CD4-positive, alpha-beta T cell treated with Interleukin-1 beta for 1 hour (primary cell): ENCODE measurements at places on chromosomes 11 and 22.
A peak's percentile ranks its signal among the peaks of the same experiment; 100 is the strongest.

- no peak for DNase-seq
Measured at GRCh38 chr11:1053121-1053901, 16.8 kb upstream of the MUC6 start.

- no peak for DNase-seq
Measured at GRCh38 chr11:9784602-9785315, 120.9 kb downstream of the SWAP70 start.

DNA sequence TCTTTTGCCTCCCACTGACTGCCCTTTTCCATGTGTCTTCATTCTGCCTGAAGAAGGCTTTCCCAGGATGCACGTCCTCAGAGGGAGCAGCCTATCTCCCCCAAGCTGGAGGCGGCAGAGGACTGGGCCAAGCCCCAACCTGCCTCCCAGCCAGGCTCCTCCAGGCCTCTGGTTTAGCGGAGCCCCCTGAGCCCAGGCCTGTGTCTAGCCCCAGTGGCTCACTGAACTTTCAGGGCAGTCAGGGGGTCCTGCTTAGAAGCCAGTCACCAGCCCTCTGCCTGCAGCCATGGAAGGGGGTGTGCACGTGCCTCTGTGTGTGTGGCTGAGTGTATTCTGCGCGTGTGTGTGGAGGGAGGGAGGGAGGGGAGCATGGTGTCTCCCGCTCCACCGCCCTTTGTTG lies 10.4 kb upstream of the GRK2 start:
- no peak for DNase-seq

- no peak for DNase-seq
Measured at GRCh38 chr11:82998697-82999096, 73.0 kb downstream of the RAB30 start.

DNA sequence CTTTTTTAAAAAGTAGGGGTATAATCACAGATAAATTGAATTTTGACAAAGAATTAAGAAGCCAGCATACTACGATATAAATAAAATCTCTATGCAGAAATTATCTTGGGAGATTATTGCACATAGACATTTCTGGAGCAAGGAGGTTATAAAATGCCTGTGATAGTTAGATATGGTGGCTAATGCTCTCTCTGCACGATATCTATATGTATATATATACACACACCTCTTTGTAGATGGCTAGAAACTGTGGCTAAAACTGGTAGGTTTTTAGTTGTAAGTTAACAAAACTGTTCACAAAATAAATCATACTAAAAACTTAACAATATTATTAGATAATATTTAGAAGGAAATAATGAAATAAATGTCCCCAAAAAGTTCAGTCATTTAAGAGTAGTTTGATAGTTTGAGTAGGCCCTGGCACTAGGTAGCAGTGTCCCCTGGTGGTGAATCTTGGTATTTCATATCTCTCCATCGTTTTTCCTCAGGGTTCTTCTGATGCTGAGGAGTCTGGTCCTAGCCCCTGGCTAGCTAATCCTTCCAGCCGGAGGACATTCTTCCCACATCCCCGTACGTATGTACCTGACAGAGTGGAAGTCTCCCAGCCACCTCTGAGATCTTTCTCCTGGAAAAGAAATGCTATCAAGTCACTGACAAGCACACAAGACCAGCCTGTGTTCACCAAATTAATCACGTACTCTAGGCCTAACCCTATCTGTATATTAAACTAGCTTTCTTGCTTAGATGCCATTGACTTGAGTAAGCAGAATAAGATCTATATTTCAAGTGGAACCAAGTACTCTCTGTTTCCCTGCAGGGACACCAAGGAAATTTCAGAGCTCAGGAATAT lies 32.2 kb downstream of the ART5 start:
- DNase-seq, result peak; percentile 48
